Stimulated activated CD8-positive, alpha-beta memory T cell treated with anti-CD3 and anti-CD28 coated beads, Interleukin-15, amount 100 ng/mL, for 1 hour (primary cell): ENCODE measurements at places on chromosomes 13 and 19.

DNA sequence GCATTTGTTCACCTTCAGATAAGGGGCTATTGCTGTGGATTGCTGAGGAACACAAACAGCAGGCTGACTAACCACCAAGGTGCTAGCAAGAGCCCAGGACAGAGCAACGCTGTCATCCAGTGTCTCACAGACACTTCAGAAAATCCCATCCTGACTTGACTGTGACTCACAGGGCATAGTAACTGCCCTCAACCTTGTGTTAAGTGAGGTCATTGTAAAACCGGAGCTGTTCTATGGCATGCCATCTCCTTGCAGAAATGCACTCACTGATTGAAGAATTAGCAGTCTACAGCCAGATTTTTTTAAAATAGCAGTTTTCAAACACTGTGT, 51.1 kb downstream of the TNFRSF19 start:
- no peak for DNase-seq

- DNase-seq, result no peak
Observed at GRCh38 chr13:89982407-89983095, 1364.9 kb upstream of the MIR17HG start.

GRCh38 chr13:110419381-110419791, 112.3 kb downstream of the COL4A2 start:
- DNase-seq, result no peak

DNA sequence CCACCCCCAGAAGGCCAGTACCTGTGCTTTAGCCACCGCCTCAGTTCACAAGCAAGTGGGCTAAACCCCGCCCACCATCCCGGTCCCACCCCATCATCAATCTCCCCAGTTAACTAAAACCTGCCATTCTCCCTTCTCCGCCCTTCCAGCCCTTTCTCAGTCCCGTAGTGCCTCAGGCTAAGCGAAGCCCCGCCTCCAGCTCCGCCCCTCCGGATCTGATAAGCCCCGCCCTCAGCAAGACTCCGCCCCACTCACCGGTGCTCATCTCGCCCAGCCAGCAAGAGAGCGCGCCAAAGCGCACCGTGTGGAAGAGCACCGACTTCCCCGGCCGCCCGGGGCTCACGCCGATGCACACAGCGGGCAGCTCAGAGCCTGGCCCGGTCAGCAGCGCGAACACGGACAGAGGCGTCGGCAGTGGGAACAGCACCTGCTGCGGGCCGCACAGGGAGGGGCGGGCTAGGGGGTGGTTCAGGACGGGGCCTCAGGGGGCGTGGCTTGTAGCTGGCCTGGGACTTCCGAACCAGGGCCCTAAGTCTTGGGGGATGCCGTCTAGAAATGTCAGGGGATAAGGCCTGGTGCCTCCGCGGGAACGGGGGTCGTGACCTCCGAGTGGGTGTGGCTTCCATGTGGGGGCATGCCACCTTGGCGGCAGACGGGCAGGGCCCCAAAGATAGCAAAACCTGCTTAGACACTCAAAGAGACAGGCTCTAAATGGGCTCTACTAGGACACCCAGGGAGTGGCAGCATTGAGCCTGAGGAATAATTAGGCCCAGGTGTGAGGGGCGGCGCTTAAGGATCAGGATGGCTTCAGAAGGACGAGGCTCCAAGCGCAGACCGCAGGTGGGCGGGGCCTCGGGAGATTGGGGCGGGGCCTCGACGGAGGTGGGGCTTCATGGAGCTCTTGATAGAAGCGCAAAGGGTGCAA, 21.4 kb downstream of the MAP4K1 start:
- no peak for DNase-seq

DNA sequence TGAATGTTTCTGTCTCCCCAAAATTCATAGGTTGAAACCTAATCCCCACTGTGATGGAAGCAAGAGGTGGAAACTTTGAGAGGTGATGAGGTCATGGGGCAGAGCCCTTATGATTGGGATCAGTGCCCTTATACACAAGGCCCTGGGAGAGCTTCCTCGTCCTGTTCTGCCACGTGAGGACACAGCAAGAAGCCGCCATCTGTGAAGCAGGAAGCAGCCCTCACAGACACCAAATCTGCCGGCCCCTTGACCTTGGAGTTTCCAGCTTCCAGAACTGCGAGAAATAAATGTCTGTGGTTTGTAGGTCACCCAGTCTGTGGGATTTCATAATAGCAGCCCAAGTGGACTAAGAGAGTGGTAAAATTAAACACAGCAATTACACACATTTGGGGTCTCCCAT, 737.4 kb downstream of the UQCRFS1 start:
- no peak for DNase-seq

DNA sequence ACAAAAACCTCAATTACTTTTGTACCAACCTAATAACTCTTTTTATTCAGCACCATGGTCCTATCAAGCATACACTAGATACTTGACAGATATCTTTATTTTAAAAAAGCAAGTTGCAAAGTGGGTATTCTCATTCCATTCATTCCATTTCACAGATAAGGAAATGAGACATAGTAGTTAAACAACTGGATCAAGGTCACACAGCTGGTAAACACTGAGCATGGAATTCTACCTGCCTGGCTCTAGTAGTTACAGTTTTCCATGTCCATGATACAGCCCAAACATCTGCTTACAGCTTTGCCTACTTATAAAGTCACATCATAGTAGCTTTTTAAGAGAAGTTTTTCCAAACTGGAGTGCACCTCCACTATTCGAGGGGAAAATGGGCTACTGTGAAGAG, 57.1 kb upstream of the SERTM1 start:
- DNase-seq, result no peak

- DNase-seq, result no peak
Observed at GRCh38 chr19:46812977-46813838, 24.8 kb upstream of the SLC1A5 start.

GRCh38 chr19:5314012-5314906, 26.4 kb downstream of the PTPRS start:
- no peak for DNase-seq

DNA sequence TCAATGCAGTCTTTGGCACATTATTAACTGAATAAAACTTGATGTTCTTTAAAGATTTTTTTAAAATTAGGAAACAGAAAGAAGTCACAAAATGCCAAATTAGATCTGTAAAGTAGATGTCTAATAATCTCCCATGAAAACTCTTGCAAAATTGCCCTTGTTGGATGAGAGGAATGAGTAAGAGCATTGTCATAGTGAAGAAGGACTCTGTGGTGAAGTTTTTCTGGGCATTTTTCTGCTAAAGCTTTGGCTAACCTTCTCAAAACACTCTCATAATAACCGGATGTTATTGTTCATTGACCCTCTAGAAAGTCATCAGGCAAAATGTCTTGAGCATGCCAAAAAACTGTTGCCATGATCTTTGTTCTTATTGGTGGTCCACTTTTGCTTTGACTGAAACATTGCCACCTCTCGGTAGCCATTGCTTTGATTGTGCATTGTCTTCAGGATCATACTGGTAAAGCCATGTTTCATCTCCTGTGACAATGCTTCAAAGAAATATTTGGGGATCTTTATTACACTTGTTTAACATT, 549.3 kb downstream of the LIG4 start:
- DNase-seq, result no peak

DNA sequence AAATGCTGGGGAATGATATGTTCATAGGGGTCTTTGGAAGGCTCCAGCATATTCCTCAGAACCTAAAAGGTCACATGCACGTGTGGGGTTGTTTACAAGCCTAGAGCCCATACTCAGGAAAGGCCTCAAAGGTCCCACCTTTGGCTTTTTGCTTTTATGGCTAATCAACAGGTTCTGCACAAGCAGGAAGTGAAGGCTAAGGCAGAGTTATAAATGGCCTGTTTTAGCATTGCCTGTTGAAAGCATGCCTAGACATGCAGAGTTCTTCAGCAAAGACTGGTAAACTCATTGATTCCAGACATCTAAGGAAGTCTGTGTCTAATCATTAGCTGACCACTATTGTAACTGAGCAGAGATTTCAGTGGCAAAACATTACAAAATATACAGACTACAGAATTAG, 198.3 kb downstream of the KCNRG start:
- no peak for DNase-seq

DNA sequence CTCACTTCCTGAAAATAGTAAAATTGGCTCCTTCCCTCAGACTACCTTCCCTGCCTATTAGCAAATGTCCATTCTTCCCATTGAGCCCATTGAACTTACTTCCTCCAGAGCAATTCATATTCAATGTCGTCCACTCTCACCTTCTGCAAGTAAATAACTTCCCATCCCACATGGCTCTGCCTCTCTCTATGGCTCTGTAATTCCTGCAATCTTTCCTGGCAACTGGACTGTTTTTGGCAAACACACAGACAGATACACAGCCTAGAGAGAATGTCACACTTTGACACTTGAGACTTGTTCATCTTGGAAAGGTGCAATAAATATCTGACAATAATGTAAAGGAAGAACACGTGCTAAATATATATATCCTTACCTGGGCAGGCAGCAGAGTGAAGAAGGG, 18.3 kb downstream of the UQCRFS1 start:
- no peak for DNase-seq

DNA sequence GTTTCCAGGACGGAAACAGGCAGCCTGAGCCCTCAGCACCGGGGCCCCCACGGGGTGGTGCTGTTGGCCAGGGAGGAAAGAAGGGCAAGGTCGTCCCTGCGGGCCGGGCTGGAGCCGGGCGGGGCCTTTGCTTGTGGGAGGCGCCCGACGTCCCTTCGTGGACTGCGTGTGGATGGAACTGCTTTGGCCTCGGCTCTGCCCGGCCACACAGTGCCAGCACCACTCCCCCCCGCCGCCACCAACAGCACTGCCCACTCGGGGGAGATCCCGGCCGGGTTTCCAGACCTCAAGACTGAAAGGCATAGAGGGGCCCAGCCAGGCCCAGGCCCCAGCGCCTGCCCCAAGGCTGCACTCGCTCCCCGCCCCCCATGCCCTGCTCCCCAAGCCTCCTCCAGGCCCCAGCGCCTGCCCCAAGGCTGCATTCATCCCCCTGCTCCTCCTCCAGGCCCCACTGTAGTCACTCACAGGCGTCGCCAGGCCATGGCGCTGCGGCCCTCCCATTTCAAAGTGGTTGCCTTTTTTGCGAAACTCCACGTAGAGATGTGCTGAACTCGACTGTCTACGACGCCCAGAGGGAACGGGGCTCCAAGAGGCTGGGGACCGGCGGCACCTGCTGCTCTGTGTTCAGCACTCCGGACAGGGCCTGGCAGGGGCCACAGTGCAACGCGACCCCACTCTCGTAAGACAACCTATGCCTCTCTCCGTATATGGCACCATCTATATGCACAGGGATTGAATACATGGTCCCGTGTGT, 22.5 kb downstream of the C13orf46 start:
- DNase-seq, result peak; percentile 8

- no peak for DNase-seq
Observed at GRCh38 chr19:33252971-33253370, 27.3 kb upstream of the SLC7A10 start.

GRCh38 chr13:47148543-47148942, 251.7 kb upstream of the HTR2A start:
- DNase-seq, result no peak

DNA sequence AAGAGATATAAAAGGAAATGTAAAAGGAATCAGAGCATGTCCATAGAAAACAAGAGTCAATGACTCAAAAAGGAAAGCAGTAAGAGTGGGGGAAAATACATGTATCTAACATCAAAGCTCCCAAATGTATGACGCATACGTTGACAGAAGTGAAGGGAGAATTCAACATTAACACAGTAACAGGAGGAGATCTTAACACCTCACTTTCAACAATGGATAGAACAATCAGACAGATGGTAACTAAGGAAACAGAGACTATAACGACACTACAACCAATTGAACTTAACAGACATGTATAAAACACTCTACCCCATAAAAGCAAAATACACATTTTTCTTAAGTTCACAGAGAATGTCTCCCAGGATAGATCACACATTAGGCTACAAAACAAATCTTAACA, 774.8 kb upstream of the ARGLU1 start:
- no peak for DNase-seq

- DNase-seq, result no peak
Observed at GRCh38 chr13:42880056-42880605, 98.7 kb downstream of the FAM216B start.

DNA sequence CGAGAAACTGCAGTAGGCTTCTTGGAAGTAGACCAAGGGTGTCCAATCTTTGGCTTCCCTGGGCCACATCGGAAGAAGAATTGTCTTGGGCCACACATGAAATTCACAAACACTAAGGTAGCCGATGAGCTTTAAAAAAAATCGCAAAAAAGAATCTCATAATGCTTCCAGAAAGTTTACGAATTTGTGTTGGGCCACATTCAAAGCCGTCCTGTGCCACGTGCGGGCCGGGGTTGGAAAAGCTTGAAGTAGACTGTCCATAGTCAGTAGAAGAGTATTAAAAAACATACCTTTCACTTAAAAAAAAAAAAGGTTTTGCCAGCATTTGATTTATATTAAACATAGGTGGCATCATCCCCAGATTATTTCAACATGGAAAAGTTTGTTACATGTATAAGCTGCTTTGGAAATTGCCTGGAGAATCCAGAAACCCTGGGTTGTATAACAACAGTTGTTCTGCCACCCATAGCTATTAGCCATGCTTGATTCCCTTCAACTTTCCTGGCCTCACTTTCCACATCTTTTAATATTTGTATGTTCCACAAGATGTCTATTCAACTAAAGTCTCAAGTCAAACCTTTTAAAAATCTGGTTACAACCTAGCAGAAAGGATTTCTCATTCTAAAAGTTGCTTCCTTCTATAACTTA, 1.0 kb downstream of the IFT88 start:
- DNase-seq, result no peak

DNA sequence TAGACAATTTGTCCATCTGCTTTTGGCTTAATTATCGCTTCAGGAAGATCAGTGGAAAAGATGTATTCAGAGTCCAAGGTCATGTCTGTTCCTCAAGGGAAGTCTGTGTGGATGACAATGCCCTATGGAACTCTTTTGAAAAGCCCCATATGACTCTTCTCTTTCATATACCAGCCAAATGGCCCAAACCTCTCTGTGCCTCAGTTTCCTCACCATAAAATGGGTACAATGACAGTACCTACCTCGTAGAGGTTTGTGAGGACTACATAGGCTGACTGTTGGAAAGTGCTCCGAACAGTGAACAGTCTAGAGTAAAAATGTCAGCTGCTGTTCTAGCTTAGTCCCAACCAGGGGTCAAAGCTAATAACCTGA, 104.6 kb downstream of the COL4A2 start:
- DNase-seq, result no peak
